ENCODE measurements at places on chromosomes 5 and 9. TPM values are rescaled to one million over a fixed set of nuclear protein-coding genes. Genes with fewer than 3 reads are reported as not detected.

FRMPD1 gene
- 0.50 TPM for total RNA-seq

NFIB gene
- 213 TPM for total RNA-seq

CCDC171 gene
- 9.8 TPM for total RNA-seq

DNA sequence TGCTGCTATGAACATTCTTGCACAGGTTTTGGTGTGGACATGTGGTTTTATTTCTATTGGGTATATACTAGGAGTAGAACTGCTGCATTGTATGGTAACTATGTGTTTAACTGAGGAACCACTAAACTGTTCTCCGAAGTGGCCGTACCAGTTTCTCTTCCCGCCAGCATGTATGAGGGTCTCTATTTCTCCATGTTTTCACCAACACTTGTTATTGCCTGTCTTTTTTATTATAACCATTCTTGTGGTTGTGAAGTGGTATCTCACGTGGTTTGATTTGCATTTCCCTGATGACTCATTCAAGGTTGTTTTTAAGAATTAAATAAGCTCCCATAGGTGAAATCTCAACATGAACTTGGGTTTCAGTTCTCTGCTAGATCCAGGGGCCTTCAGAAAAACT lies 19.4 kb downstream of the PDE8B start:
- H3K4me3 ChIP-seq: no peak overlapping the region
- H3K36me3 ChIP-seq: no peaks in the 10 kb centered on the region
- no peak overlapping the region for H3K27ac ChIP-seq
- H3K27me3 ChIP-seq: no peaks in the 10 kb centered on the region
- DNase-seq: no peak

DNA sequence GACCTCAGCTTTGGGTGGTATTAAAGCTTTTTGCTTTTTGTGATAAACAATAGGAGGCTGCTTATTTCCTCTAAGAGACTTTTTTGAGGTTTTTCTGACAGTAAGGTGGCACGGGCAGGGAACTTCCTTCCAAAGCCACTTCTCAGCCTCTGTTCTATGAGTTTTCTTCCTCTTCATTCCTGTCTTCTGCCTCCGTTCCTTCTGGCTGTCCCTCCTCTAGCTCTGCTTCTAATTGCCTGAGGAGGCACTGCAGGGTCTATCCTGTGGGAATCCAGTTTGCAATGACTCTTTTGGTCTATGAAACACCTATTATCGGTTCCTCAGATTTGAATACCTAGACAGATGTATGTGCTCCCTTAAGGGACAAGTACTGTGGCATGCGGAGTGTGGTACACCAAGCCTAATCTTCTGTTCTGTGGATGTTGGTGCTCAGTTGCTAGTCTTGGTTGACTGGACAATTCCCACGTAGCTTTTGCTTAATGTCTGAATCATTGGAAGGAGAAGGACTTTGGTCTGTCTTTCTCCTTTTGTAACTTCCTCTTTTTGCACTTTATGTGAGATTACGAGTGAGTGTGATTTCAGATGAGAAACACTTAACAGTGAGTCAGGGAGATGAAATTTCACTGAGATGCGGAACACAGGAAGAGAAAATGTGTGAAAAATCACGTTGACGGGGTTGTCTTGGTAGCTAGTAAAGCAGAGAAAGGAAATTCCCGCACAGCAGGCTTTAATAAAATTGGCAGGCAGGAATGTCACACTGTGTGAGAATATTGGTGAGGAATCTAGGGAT lies 305.2 kb downstream of the EFNA5 start:
- no peak overlapping the region for H3K4me3 ChIP-seq
- H3K36me3 ChIP-seq: no peaks in the 10 kb centered on the region
- H3K27me3 ChIP-seq: no peaks in the 10 kb centered on the region
- no peak for DNase-seq
- no peak overlapping the region for H3K27ac ChIP-seq

DNA sequence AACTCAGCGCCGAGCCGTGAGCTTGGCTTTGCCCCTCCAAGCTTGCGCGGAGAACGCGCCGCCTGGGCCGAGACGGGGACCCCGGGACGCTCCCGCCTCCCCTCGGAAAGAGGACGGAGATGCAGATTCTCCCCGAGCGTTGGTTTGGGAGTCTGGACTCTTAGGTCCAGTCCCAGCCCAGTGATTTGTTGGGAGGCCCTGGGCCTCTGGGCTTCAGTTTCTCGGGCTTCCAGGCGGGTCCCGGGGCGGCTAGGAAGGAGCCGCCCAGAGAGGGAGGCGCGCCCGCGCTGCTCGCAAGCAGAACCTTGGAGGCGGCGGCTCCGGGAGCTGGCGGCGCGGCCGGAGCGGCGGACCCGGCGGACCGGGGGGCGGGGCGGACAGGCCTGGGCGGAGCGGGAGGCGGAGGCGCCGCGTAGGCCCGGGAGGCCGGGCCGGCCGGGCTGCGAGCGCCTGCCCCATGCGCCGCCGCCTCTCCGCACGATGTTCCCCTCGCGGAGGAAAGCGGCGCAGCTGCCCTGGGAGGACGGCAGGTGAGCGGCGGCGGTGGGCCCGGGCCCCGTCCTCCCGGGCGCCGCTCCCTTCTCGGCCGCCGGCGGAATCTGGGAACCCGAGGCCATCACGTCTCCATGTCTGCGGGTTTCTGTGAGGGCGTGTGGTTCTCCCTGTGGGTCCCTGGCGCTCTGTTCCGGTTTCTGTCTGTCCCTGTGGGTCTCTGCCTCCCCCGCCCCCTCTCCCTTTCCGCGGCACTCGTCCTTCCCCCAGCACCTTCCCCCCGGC lies at the start of gene B4GALT7:
B4GALT7 (plus strand) TSS at position 402 of the 777 bp plus-strand sequence; CDS start at position 481, 79 bp downstream.
- H3K4me1 ChIP-seq: peaks cover 18% of the 10 kb centered on the region
- peak; percentile 84 for DNase-seq
- peak within 1 kb of the TSS; percentile 96 for H3K27ac ChIP-seq
- H3K4me3 ChIP-seq: peak within 1 kb of the TSS; percentile 88
- H3K36me3 ChIP-seq: peaks cover 15% of the 10 kb centered on the region

- DNase-seq: no peak
- H3K4me1 ChIP-seq: no peaks in the 10 kb centered on the region
- H3K36me3 ChIP-seq: no peaks in the 10 kb centered on the region
These were observed 111.7 kb upstream of the BOD1 start for GRCh38 chr5:173727839-173728778.

All from mesothelial cell of epicardium (in vitro differentiated cells).